ENCODE measurements at places on chromosomes 1 and 21.

GRCh38 chr1:19067182-19067911 lies 110.9 kb upstream of the IFFO2 start:
- no peak for DNase-seq

- DNase-seq, result no peak
Observed at GRCh38 chr1:229028544-229028943, 242.4 kb upstream of the RAB4A start.

DNA sequence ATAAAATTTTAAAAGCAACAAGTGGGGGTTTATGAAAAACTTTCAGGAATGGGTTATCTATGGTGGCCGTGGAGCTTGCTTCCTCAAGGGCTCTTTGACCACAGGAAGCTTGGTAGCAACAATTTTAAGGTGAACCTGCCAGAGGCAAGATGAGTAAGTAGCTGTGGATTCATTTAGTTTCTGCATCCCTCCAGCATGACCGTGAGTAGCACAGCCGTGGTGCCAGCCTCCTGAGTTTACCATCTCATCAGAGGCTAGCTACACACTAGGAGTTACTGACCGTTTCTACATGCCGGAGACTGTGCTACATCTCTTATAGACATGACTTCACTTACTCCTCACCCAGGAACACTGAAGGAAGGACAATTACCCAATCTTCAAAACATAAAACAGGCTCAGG lies 30.1 kb upstream of the PLEKHG5 start:
- no peak for DNase-seq

DNA sequence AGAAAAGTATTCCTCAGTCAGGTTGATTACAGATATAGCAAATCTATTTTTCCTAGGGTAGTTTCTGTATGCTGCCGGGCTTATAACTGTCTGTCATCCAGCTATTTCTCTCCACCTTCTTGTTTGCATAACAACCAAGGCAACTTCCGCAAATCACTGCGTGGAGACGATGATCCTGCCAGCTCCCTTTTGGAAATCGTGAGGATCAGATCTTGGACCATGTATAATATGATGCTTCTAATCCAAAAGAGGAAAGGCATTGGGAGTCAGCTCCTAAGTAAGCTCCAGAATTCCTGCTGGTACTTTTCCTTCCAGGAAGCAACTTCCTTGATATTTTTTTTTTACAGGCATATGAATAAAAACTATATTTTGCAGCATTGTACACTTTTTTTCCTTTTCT lies 445 bp upstream of the RGS4 start:
- DNase-seq, result no peak

DNA sequence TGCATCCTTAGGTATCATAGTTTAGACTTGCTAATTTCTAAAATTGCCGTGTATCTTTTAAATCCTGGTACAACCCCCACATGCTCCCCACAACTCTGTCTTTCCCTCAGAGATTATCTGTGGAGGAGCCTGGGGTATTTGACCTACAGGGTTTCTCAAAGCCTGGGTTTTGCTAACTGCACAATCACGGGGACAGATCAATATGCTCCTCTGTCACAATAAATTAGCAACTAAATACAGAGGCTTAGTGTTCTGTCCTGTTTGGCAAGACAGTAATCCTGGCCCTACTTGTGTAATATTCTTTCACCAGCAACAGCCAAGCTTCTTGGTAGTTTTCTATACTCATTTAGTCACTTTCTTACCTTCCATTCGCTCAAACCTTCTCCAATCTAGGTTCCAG lies 8.5 kb downstream of the ECHDC2 start:
- DNase-seq, result no peak

GRCh38 chr1:160115545-160116282 lies at the start of gene ATP1A2:
TSS of gene ATP1A2 (plus strand) at chr1:160115759. CDS start at chr1:160115862, 103 bp downstream.
- no peak for DNase-seq

GRCh38 chr1:9038881-9039760 lies 12.9 kb upstream of the SLC2A7 start:
- DNase-seq, result no peak

DNA sequence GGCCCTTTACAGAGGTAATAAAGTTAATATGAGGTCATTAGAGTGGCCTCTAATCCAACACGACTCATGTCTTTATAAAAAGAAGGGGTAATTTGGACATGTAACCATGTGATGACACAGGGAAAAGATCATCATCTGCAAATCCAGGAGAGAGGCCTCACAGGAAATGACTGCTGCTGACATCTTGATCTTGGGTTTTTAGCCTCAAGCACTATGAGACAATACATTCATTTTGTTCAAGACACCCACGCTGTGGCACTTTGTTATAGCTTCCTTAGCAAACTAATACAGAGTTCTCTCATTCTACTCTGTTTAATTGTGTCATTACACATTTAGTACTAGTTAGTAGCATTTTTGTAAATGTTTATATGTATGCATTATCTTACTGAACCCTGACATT lies 64.0 kb upstream of the RUNX1 start:
- no peak for DNase-seq

DNA sequence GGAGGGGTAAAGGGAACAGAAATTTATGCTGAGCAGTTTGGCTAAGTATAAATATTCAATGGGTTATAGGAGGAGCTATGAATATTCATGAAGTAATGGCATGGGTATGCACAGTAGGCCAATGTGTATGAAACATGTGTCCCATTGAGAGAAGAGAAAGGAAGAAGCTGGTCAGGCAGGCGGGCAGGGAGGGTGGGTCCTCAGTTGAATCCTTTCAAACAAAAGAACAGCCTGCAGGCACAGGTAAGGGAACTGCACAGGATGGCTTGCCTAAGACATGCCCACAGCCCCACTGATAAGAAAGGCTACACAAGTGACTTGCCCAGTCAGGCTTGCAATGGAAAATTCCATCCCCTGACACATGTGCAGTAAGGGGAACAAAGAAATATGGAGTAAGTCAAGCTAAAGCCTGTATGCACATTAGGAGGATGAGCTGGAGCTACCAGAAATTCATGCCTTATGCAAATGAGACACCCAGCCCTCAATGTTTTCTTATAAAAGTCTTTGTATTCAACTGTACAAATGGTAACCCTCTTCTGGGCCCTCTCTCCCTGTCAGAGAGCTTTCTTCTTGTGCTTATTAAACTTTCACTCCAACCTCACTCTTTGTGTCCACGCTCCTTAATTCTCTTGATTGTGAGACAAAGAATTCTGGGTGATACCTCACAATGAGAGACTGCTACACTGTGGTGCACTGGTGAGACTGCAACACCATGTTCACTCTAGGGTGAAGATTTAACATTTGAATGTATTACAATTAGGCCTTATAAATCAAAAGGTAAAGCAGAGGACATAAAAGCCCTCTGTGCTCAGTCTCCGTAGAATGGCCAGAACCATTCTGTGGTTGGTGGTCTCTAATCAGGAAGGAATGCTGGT lies 96.5 kb downstream of the ATP1B1 start:
- DNase-seq, result no peak

GRCh38 chr21:39010629-39011404 lies 172.4 kb downstream of the PSMG1 start:
- DNase-seq, result no peak

DNA sequence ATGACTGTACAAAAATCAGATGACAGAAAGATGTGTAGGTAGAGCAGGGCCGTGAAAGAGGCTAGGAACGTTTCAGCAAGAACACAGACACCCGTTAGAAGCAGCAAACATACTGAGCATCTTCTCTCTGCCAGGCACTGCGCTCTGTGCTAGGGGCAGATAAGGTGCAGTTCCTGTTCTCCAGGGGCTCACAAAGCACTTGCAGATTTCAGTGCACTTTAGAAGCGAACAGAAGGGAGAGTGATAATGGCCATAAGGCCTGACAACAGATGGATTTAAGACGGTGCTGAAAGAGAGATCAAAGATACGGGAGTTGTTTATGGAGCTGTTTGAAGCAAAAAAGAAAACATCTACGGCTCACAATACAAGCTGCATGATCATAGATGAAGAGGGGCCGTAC lies 200.3 kb upstream of the FOXD3 start:
- DNase-seq, result no peak

DNA sequence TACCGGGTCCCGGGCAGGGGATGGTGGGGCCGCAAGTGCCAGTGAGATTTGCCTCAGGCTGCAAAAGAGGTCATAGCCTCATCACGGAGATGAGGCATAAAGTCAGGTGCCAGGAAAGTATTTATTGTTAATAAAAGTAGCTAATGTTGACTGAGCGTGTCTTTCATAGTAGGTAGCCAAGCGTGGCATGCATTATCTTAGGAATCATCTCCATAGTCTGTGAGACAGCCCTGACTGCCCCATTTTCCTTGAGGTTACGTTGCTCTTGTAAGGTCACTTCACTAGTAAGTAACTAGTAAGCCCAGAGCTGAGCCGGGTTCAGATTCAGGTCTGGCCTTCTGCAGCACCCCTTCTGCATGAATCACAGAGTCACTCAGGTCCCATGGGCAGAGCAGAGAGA lies 174.2 kb downstream of the CAMTA1 start:
- no peak for DNase-seq

DNA sequence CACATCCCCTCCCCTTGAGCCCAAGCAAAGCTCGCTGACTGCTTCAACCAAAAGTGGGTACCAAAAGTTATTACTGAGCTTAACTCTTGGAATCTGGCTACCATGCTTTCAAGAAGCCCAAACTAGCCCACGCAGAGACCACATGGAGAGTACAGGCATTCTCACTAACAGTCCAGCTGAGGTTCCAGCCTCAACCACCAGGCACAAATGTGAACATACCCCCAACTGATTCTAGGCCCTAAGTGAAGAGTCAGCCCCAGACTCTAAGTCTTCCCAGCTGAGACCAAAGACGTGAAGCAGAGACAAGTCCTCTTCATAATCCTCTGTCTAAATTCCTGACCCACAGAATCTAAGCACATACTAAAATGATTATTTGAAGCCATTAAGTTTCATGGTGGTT lies 36.8 kb downstream of the EVI5 start:
- DNase-seq, result no peak

DNA sequence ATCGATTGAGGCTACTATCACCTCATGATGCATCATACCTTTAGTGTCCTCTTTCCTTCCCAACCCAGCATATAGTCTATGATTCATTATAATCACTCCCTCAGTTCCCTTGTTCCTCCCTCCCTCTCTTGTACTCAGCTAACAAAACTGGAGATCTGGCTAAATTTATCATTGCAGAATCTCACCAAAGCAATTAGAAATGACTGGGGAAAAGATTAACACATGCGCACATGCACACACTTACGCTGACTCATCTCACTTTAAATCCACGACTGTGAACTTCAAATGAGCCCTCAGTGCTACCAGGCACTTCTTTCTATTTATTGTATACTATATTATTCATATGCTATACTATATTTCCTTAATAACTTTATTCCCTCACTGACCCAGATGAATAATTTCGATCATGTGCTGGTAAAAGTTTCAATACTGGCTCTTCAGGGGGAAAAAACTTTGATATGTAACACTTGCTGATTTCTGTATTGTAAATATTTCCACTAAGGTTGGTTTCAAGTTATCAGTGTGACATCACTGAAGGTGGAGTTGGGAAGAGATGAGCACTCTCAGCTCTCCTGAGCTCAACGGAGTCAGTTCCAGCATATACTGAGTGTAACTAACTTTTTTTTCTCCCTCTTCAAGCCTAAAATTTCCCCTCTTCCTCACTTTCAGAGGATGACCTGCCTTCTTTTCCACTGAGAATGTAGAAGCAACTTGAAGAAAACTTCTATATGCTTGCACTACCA lies 613.7 kb upstream of the B3GALT2 start:
- no peak for DNase-seq

DNA sequence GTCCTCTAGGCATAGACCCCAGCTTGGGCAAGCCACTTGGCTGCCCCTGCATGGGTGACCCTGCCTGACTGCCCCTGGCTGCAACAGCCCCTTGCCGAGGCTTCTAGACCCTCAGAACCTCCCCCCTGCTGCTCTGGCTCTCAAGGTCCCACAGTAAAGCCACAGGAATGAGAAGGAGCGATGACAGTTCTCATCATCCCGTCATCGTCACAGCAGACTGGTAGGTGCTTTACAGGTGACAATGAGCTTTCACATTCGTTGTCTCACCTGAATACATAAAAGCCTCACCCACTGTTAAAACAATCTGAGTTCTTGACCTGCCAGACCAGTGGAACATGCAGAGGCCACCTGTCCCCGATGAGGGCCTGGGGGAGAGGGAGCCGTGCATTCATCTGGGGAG lies 36.0 kb upstream of the GPR157 start:
- no peak for DNase-seq

GRCh38 chr1:184228558-184228957 lies 158.3 kb upstream of the C1orf21 start:
- DNase-seq, result no peak

GRCh38 chr1:61439234-61439633 lies 285.7 kb downstream of the TM2D1 start:
- no peak for DNase-seq

DNA sequence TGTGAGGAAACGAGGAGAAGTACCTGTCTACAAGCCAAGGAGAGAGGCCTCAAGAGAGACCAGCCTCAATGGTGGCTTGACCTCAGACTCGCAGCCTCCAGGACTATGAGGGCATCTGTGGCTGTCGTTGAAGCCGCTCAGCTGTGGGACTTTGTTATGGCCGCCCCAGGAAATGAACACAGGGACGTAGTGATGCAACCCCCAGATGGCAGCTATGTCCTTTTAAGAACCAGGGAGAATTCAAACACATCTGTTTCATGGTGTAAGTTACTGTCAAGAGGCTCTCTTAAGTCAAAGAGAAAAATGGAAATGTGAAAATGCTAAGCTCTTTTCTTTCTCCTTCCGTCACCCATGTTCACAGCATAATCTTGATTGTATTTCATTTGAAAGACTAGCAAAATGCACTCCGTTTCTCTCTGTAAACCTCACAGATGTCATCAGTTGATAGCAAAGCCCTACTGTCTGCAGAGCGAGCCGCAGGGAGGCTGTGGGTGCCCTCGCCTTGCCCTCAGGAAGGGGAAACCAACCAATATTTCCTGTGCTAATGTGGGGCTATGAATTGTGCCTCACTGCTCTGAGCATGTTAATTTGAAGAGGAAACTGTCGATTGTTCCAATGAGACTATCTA lies 21.3 kb downstream of the UBASH3A start:
- peak; percentile 59 for DNase-seq

- DNase-seq, result no peak
Observed at GRCh38 chr21:29726044-29726443, 213.8 kb downstream of the GRIK1 start.

GRCh38 chr1:40133839-40134238 lies 27.3 kb upstream of the RLF start:
- no peak for DNase-seq

GRCh38 chr1:62113507-62113906 lies 81.1 kb upstream of the L1TD1 start:
- no peak for DNase-seq

- DNase-seq, result no peak
Observed at GRCh38 chr1:62462370-62462769, 25.5 kb downstream of the USP1 start.
